ENCODE measurements at places on chromosomes 7 and 10. TPM values are rescaled to one million over a fixed set of nuclear protein-coding genes. Genes with fewer than 3 reads are reported as not detected.

PSD gene
- 18.2 TPM for total RNA-seq

PBLD gene
- 2.3 TPM for total RNA-seq

HGF gene
- total RNA-seq: not detected

NXPH1 gene
- total RNA-seq: not detected

MKRN1 gene
- 146 TPM for total RNA-seq

THSD7A gene
- total RNA-seq: not detected

SLC13A4 gene
- not detected for total RNA-seq

ZNF800 gene
- 80.7 TPM for total RNA-seq

LIPK gene
- total RNA-seq: not detected

OR2F1 gene
- total RNA-seq: not detected
